ENCODE measurements at places on chromosomes 7 and 10.
A peak's percentile ranks its signal among the peaks of the same experiment; 100 is the strongest.

DNA sequence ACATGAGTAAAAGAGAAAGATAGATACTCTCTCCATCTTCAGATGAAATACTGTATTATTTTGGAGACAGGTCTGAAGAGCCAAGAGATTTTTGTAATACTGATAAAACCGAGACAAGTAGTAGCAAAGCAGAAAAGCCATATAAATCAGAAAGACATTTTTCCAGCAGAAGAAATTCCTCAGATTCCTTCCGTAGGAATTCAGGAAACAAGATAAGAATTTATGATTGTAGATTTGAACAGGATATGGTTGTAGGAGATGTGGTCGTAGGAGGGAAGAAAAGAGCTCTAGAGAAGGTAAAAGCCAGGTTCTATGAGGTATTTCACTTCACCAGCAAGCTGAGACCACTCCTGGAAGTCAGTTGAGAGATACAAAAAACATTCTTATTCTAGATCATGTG is 17.6 kb upstream of the AASS start:
- DNase-seq, result no peak

DNA sequence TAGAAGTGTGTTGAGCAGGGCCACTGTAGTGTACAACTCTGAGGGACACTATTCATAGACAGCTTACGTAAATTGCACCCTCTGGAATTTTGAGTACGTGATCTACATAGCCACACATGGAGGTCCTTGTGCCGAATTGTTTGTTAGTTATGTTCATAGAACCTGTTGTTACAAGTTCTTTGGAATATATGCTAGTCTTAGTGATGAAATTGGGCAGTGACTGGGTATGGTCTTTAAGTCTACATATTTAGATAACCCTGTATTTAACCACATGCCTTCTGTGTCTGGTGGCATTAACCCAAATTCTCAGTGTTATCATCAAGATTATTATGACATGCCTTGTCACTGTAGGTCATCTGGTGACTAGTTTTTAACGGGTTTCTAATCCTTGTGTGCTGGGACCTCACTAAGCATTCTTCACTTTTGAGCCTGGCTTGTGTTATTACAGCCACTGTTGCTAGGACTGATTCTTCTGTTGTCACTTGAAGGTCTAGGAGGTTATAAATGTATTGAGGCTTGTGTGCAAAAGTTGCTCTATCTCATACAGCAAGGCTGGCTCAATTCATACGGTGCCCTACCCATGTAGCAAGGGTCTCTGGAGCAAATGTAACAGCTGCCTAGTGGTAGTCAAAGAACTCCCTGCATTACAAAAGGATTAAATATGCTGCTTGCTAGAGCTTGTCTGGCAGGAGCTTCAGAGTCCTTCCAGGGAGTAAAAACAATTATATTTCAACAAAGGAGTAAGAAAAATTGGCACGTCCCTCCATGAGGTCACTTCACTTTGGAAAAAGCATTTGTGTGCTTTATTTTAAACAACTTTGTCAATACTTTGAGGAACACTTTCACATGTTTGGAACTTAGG is 65.4 kb downstream of the CDK14 start:
- no peak for DNase-seq

DNA sequence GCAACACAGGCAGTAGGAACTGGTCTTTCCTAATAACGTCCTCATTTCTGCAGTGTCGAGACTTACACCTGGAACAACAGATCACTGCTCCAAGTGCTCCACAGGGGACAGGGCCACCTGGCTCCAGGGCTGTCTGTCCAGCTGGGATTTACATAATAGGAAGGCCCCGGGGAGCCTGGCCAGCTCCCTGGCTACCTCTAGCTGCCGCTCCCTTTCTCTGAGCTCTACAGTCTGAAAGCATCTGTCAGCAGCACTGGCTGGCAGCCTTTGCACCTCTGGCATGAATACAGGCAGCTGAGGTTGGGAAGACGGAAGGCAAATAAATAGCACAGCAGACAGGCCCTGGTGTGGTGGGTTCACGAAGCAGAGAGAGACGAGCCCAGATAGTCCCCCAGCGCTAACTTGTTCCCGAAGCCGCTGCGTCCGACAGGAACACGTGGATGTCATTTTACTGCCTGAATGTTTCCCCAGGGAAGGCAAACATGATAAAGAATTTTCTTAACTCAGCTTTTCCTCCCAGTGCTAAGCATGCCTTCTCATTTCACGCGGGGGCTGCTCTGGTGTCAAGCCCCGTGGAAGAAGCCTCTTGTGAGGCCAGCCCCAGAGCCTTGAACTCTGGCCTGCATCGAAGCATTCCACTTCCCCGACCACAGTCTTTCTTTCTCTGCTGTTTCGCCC is 105.4 kb downstream of the ITIH5 start:
- DNase-seq, result no peak

GRCh38 chr7:137626469-137627067 is 220.2 kb downstream of the DGKI start:
- no peak for DNase-seq

DNA sequence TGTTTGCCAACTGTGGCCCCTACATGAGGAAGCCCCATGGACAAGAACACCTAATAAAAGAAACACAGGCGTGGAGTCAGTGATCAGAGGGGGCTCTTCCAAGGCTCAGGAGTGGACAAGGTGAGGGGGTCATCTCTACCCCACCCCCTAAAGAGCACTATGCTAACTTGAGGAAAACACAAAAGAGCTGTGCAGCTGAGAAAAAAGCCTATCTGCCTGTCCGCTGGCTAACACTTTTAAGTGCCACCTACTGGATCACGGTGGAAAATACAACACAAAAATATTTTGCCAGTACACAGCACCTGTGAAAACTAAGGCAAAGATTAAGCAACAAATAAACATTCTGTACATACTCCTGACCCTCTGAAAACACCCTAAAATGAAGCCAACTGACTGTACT is 53.1 kb upstream of the COBL start:
- DNase-seq, result no peak

GRCh38 chr10:84038035-84038434 is 101.3 kb upstream of the GHITM start:
- DNase-seq, result no peak

DNA sequence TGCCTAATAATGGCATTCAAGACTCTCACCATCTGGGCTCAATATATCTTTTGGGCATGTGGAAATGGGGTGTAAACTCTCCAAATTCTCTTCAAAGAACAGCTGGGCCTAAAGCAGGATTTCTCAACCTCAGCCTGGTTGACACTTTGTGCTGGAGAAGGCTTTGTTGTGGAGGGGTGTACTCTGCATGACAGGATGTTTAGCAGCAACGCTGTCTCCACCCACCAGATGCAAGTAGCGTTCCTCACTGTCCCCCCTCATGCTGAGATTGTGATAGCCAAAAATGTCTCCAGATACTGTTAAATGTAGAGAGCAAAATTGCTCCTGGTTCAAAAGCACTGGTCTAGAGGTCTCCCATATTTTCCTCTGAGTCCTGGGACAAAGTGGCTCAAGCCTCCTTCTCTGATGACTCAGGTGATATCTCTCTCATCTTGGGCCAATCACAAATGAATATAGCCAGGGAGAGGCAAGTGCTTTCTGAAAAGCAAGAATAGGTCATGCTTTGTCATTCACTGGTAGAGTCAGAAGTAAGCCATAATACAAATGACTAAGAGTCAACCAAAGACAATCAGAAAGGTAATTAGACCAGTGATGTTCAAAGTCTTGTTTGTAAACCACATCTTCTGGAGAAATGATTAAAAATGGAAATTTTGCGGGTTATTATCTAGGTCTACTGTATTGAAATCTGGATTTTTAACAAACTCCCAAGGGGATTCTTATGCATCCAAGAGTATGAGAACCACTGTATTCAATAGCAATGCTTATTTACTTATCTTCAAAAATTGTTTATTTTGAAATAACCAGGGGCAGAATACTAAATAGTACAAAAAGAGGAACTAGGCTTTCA is 330.8 kb downstream of the PTEN start:
- peak; percentile 25 for DNase-seq

- DNase-seq, result no peak
Measured at GRCh38 chr7:17618652-17618974, 320.2 kb downstream of the AHR start.

GRCh38 chr7:149750122-149750845 is 23.1 kb downstream of the ZNF467 start:
- DNase-seq, result no peak

- DNase-seq, result no peak
Measured at GRCh38 chr7:156776527-156776926, 116.5 kb downstream of the LMBR1 start.

GRCh38 chr7:36367561-36368077 is 22.0 kb upstream of the ANLN start:
- no peak for DNase-seq

DNA sequence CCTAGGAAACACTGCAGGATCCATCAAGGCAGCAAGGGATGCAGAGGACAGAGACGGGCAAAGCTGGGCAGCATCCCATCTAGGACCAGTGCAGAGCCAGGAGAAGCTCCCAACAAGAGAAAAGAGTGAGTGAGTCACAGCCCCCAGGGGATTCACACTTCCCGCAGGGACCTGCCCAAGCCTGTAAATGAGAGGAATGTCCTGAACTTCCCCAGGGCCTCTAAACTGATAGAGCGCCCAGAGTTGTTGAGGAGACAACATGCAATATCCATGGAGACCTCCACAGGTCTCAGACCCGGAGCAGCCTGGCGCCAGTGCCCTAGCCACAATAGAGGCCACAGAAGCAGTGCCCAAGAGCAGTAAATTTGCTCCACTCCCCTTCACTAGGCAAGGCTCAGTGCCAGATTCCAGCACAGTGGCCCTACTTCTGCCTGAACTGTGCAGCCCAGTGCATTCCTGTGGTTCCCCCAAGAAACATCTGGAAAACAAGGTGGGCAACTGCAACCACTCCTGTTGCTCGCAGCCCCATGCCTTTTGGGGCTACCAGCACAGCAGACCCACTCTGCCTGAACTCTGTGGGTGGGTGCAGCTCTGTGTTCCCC is 567.5 kb downstream of the POM121L12 start:
- DNase-seq, result no peak

GRCh38 chr7:55086413-55087201 is 67.8 kb downstream of the EGFR start:
- DNase-seq, result no peak

GRCh38 chr10:35340975-35341374 is 4.7 kb downstream of the CCNY start:
- no peak for DNase-seq

DNA sequence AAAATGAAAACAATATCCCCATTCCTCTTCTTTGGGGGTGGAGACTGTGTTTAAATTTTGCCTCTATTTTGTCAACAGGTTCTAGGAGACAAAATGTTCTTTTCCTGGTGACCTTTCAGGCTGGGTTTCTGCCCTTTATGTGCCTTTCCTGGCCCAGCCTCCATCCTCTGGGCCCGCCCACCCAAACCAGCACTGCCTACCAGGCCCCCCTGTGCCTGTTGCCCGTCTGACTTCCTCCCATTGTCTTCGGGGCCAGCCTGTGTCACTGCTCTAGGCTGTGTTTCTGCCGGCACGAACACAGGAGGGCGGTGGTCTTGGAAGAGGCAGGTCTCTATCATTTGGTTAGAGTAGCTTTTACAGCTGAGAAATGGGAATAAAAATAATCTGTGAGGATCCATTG is 13.9 kb downstream of the TSPAN14 start:
- peak; percentile 46 for DNase-seq

GRCh38 chr7:15284396-15284795 is 277.4 kb downstream of the AGMO start:
- no peak for DNase-seq

DNA sequence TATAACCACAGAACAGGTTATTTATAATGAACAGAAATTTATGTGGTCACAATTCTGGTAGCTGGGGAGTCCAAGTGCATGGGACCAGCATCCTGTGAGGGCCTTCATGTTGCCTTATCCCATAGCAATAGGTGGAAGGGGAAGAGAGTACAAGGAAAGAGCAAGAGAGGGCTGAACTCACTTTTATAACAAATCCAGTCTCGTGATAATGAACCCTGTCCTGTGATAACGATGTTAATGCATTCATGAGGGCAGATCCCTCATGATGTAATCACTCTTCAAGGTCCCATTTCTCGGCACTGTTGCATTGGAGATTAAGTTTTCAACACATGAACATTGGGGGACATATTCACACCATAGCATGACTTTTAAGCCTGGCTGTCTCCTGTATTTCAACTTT is 27.4 kb upstream of the CCDC7 start:
- no peak for DNase-seq

DNA sequence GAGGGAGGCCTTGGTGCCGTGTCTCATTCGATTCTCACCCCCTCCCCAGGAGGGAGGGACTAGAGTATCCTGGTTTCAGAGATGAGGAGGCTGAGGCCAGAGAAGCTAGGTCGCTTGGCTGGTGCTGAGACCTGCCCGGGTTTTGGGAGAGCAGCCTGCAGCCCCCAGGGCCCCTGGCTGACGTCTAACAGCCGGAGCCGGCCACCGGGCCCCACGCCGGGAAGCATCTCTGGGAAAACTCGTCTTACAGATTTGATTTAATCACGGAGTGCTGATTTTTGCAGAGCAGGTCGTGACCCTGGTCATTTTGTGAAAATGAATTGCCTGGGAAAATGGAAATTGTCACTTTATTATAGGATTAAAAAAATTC is 97.5 kb downstream of the MICALL2 start:
- no peak for DNase-seq

GRCh38 chr7:17436126-17436525 is 137.7 kb downstream of the AHR start:
- no peak for DNase-seq

DNA sequence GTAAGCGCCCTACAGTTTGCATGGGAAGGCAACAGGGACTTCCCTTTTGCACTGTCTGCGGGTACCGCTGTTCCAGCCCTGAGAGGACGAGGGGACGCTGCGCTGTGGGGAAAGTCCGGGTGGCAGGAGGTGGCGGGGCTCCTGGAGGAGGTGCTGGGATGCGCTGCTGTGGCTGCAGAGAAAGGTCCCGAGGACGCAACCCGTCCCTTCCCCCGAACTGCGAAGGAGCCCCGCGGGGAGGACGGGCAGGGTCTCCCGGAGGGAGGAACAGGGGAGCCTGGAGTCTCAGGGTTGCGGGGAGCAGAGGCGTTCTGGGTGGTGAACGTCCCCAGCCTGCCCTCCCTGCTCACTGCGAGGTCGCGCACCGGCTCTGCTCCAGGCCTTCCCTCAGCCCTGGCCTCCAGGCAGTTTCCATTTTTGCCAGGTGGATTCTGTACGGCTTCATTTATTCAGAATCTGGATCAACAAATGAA is 91.6 kb downstream of the CXCL12 start:
- no peak for DNase-seq

- no peak for DNase-seq
Measured at GRCh38 chr10:86918022-86918471, 39.4 kb downstream of the MMRN2 start.

DNA sequence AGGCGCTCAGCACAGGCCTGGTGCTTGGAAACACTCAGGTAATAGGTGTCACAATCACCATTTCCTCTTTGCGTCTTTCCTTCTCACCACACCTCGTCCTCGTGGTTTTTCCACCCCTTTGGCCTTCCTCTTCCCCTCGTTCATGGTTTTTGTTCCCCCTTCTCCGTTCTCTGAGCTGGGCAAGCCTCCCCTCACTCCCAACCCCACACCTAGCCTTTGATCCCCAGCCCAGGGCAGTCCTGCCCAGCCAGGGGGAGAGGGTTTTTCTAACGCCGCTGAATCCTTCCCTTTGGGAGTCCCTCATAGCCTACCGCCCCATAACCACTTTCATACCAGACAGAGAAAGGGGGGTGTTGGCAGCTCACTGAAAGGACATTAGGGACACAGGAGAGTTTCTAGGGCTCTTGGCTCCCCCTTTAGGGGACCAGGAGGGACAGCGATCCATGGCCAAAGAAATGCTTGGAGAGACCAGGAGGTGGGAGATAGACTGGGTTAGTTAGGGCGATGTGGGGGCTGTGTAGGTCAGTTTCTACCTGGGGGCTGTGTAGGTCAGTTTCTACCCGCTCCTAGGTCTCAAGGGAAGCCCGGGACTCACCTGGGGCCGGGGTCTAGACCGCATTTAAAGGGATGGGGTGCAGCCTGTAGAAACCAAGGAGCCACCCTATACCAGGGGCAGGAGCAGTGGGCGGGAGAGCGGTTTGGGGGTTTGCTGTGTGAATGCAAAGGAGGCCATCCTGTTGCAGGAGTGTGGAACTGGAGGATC is 1.4 kb downstream of the EPHB4 start:
- no peak for DNase-seq
